Suppressor macrophage treated with lipopolysaccharide for 1 hour (primary cell): ENCODE measurements at places on chromosomes 16 and 17.

DNA sequence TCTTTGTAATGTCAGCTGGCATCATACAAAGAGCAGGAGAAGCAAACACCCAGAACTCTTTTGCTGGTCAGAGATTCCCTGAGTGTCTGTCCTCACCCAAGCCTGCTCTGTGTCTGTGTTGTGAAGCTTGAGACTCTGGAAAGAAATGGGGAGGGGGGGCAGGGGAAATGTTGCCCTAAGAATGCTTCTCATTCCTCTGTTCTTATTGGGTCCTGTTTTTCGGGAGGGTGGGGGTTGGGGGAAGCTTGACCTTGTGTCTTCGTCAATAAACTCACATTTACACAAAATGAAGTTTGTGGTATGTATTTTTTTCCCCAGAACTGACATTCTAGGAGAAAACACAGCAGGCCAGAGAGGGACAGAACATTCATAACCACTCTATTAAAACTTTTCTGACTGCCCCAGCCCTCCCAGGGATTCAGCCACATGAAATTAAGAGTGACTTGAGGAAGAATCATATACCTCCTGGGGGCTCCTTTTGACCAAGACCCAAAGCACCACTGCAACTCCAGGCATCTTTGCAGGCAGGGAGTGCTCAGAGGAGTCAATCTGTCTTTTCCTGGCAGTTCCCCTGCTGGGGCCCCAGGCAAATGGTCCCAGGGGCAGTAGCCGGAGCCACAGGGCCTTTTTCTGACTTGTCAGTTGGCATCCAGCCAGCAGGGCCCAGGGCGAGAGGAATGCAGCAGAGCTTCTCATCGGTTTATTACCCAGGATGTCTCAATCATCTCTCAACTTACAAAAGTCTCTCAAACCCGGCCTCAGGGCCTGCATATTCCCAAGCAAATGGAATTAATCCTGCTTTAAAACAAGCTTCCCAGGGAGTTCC, 5.1 kb upstream of the RASL10B start:
- DNase-seq, result no peak

GRCh38 chr16:63980763-63981162, 1141.1 kb downstream of the CDH11 start:
- DNase-seq, result no peak

DNA sequence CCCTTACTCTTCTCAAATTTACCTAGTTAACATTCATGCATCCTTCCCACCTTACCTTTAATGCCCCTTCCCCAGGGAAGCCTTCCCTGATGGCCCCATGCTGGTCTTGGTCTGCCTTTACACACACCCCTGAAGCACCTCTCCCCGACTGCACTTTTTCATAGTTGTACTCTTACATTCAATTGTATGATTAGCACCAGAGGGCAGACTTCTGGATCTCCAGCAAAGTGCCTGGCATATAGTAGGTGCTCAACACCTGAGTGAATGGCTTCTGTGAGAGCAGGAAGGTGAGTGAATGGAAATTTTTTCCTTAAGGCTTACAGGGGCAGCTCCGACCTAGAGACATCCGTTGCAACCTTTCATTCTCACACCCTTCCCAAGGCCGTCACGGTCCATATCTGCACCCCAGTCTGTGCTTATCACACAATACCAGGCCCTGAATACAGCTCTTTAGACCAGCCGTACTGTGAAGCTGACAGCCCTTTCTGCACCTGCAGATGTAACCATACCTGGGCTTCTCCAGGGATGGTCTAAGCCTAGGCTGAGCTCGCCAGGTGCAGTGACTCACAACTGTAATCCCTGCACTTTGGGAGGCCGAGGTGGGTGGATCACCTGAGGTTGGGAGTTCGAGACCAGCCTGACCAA, 4.4 kb downstream of the PGAP3 start:
- DNase-seq, result no peak

DNA sequence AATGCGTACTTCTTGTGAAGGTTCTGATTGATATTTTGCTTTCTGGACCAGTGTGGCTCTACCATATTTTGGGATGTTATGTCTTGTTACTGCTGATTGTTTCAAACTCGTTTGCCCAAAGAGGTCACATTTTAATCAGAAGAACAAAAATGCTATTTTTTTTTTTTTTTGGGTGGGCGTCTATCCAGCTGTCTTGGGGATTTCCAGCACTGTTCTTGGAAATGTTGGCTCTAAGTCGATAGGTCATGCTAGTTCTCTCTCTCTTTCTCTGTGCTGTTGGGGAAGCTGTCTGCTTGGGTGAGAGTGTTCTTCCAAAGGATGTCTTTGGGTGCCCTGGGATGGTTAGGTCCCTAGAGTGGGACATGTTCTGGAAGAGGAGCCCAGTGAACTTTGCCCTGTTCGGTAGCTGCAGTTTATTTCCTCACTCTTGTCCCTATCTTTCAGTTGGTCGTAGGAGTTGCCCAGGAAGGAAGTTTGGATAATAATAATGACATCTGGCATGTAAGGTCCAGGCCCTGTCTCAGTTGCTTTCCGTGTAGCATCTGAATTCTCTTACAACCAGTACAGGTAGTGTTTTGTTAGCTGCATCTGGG, 2.9 kb downstream of the IRF8 start:
- DNase-seq, result peak; percentile 66

- DNase-seq, result peak; percentile 83
These were observed 18.7 kb upstream of the ZNF689 start for GRCh38 chr16:30628628-30629540.

DNA sequence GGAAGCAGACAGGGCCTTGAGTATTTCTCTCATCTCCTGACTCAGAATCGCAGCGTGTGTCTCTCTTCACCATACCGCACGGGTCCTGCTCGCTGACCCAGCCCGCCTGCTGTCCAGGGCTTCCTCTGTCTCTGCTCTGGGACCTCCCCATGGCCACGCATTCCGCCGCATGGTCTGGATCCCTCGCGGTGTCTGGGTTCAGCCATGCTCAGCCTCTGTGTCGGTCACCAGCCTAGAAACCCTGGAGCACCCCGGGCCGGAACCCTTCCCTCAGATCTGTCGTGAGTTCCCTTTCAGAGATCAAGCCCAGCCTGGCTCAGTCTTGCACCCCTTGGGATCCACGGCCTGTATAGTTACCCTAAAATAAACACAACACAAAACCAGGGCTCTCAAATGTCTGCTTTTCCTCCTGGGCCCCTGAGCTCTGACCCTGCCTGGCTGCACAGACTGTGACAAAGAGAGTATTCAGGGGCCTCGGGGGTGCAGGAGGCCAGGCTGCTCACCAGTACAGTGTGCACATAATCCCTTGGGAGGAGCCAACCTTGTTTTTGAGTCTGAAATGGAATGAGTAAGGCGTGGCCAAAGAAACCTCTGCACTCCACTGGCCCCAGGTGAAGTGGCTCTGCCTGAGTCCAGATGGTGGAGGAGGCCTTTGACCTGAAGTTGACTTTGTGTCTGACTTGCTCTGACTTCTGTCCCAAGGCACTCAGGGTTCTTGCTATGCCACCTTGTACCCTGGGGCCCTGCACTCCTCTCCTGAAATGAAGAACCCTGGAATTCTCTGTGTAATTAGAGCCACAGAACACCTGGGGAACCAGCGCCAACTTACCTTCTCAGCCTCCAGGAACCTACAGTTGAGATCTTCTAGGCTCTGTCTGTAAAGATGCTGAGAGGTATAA, 5.8 kb upstream of the SPIRE2 start:
- no peak for DNase-seq

DNA sequence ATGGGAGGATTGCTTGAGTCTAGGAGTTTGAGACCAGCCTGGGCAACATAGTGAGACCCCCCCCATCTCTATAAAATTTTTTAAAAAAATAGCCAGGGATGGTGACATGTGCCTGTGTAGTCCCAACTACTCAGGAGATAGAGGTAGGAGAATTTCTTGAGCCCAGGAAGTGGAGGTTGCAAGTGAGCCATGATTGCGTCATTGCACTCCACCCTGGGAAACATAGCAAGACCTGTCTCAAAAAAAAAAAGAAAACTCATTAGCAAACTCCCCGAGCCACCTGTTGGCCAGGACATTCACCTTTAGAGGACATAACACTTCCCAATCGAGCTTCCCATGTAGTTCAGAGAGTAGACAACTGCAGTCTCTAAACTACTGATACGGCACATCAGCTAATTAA, 274.2 kb downstream of the ABCC12 start:
- no peak for DNase-seq

- no peak for DNase-seq
These were observed 25.2 kb upstream of the PHB1 start for GRCh38 chr17:49439673-49440571.

GRCh38 chr17:9833922-9834321, 8.2 kb downstream of the GLP2R start:
- no peak for DNase-seq

GRCh38 chr17:60901242-60901641, 223.6 kb downstream of the BCAS3 start:
- peak; percentile 28 for DNase-seq

GRCh38 chr17:58813712-58814111, 58.1 kb downstream of the PPM1E start:
- no peak for DNase-seq

DNA sequence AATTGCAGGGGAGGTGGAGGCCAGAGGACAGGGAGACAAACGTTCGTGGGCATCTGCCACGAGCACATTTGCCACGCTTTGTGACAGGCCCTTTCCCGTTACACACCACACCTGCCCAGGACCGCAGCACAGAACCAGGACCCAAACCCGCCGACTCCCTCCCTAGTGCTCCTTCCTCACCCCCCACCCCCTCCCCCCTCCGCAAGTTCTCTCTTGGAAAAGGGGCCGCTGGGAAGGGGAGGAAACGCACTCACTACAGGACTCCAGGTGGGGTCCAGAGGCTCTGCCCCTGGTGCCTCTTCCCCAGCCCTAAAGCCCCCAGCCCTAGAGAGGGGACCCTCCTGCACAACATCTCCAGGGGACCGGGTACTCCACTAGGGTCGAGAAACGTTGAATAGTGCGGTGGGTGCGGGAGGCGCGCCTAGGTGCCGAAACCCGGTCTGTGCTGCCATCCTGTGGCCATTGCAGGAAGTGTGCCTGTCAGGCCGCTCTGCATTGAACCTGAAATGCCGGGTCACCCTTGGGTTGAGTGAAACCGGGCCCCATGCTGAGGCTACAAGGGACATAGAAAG, 21.9 kb upstream of the EIF1 start:
- peak; percentile 85 for DNase-seq

DNA sequence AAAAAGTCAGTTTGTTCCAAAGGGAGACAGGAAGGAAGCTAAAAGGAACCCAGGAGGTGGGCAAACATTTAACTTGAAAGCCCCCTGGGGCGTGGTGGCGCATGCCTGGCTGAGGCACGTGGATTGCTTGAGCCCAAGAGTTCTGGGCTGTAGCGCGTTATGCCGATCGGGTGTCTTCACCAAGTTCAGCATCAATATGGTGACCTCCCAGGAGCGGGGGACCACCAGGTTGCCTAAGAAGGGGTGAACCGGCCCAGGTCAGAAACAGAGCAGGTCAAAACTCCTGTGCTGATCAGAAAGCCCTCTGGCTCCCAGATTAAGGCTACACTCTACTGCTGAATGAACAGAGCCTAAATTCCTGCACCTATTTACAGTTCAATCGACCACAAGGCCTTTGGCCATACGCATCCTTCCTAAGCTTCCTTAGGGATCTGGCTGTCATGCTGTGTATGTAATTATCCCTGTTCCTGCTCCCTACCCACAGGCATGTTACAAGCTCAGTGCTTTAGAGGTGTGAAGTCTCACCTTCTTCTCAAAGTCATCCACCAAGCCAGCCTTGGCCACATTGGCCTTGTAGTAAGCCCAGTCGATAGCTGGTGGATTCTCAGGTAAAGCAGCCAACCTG, 5.0 kb downstream of the ATP5PD start:
- DNase-seq, result no peak

DNA sequence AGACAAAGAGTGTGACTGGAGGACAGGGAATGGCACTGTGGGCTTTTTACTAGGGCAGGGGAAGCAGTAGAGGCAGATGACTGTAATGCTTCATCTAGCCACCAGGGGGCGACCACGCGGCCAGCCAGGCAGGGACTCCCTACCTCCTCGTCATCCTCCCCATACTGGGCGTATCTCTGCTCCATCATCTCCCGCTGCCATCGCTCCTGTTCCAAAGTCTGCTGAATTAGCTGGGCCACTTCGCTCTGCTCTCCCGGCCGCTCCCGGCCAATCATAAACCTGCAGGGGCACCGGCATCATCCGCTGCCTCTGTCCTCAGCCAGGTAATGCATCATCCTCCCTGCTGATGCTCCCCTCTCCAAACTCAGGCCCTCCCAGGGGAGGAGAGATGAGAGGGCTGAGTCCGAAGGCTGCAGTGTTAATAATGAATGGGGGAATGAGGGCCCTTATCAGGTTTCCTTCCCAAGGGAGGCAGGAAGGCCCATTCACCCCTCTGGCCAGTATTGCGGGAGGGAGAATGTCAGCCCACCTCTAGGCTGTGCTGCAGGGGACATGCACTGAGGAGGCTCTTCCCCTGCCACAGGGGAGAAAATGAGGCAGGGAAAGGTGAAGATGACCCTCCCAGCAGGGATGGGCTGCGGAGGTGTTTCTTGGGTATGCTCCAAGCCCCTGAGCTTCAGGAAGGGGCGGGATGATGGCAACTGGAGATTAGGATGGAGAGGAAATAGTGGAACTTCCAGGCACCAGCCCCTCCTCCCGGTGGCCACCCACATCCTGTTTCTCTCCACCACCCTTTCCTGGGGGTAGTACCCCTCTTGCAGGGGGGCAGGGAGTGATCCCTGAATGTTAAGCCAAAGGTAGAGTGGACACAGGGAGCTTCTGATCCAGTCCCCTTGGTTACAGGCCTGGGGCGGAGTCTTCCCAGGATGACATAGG, 10.3 kb upstream of the SAMD14 start:
- peak; percentile 83 for DNase-seq

GRCh38 chr17:82449883-82450356, 632 bp downstream of the CYBC1 start:
- DNase-seq, result peak; percentile 32

- DNase-seq, result no peak
These were observed 33.4 kb upstream of the TBX2 start for GRCh38 chr17:61366076-61366714.

DNA sequence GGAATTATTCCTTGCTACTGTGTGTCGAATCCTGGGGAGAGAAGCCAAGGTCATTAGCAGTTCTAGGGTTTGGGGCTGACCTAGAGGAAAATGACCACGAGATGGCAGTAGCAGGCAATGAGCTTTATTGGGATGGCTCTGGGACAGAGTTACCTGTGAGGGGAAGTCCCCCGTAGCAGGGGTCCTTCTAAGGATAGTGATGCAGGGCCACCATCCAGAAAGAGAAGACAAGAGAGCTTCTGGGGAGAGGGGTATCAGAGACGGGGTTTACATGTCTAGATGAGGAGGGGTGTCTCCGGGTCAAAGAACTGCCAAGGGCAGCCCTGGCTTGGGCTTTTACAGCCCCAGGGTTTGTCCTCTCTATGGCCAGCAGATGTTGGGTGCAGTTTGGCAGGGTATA, 6.4 kb upstream of the GGT6 start:
- peak; percentile 74 for DNase-seq

DNA sequence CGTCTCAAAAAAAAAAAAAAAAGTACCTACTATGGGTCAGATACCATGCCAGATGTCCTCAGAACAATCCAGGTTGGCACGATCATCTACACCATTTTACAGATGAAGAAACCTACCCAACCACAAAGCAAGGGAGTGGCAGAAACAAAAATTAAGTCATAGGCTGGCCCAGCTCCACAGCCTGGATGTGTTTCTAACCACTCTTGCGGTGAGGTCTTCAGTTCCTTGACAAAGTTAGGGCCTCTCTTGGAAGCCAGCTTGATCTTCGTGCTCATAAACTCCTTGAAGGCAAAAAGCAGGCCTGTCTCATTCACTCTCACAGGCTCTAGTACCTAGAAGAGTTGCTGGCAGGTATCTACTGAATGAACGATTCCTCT, 6.2 kb downstream of the GGA2 start:
- no peak for DNase-seq
